NCI-H1048 (cell line): ENCODE measurements at places on chromosomes 7 and 10.

GRCh38 chr7:118183428-118183785, 557 bp upstream of the LSM8 start:
- DNase-seq, result no peak

DNA sequence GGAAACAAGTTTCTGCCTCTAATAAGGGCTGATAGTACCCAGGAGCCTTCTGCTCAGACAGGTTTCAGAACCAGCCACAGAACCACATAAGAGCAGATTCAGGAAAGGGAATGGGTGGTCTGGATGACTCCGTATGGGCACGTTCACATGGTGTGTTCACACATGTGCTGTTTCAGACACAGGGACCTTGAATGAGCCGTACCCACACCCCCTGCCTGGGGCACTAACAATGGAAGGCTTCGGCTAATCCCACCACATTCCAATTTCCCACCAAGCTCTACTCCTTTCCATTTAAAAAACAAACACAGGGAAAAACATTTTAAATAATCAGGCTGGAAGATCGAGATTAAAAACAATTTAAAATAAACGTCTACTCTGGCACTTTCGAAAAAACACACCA, 217.3 kb downstream of the GRID1 start:
- DNase-seq, result no peak

- no peak for DNase-seq
Measured at GRCh38 chr7:31307972-31308371, 32.6 kb downstream of the NEUROD6 start.

DNA sequence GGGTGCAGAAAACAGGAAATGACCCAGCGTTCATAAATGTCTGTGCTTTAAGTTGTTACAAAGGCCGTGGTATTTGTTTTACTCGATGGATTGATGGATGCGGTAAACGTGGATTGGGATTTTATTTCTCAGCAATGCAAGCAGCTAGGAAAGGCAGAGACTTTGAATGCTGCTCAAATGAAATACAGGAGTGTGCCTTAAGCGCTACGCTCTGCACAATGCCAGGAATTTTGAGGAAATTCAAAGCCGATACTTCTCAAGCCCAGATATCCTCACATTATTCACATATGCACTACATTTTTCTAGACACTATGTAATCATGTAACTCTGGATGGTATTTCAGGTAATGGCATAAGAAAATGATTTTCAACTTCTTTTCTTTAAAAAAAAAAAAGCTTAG, 514.3 kb upstream of the ADARB2 start:
- no peak for DNase-seq

DNA sequence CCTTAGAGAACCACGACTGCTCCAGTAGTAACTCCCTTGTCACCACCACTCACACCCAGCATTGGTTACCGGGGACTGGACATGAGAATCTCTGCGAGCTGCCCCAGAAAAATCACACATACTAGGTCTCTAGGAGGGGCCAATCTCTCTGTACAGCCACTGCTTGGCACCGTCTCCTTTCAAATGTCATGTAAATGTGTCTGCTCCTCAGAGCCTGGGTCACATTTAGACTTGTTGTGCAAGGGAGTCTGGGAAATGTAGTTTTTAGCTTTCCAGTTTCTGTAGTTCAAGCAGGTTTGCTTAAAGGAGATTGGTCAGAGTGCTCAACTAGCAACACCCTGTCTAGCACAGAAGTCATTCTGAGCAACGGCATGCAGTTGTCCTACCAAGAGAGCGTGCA, 60.0 kb downstream of the CHN2 start:
- DNase-seq, result no peak

DNA sequence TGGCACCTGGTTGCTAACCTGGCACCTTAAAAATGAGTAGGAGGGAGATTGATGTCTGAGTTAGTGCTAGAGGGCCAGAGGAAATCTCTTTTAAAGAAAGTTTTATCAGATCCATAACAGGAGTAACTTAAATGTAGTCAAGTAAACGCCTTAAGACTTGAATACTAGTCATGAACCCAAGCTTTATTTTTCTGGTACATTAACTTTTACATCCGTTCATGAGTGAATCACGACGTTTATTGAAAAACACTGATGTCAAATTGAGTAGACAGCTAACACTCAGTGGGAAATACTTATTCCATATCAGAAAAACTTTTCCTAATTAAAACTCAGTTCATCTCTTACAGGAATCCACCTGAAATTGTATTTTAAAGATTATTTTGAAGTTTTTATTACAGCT, 6.9 kb upstream of the LAMB1 start:
- no peak for DNase-seq

- DNase-seq, result no peak
Measured at GRCh38 chr7:129341212-129341611, 93.0 kb upstream of the STRIP2 start.

DNA sequence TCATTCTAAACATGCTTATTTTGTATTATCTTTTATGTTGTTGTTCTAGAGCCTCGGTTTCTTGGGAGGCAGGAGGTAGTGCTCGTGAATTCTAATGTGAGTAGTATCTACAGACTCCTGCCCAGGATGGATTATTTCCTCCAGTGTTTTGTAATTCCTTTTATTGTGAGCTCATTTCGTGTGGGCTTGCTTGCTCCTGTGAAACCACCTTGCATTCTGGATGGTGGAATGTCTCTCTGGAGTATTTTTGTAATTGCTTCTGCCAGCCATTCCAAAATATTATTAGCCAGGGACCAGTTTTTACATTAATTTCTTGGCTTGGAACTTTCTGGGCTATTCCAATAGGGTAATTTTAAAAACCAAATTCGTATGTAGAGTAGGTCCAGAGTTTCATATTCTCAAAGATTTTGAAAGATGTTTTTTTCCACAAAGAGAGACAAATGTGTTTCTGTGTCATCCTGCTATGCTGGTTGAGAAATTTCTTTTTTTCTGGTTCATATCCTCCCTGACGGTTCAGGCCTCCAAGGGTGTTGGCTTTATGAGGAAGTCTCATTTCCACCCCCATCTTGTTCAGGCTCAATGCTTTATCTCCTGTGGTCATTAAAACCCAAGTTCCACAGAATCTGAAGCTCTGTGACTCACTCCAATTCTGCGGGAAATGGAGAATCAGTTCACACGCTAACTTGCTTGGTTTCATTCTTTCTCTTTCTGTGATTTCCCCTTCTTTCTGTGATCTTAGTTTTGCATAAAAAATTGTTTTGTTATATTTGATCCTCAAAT, 41.7 kb upstream of the CALD1 start:
- no peak for DNase-seq

- no peak for DNase-seq
Measured at GRCh38 chr7:91128683-91129348, 135.4 kb upstream of the FZD1 start.

GRCh38 chr7:144032985-144033709, 15.6 kb upstream of the OR2A5 start:
- no peak for DNase-seq

GRCh38 chr7:41367967-41368882, 334.7 kb downstream of the INHBA start:
- DNase-seq, result no peak

DNA sequence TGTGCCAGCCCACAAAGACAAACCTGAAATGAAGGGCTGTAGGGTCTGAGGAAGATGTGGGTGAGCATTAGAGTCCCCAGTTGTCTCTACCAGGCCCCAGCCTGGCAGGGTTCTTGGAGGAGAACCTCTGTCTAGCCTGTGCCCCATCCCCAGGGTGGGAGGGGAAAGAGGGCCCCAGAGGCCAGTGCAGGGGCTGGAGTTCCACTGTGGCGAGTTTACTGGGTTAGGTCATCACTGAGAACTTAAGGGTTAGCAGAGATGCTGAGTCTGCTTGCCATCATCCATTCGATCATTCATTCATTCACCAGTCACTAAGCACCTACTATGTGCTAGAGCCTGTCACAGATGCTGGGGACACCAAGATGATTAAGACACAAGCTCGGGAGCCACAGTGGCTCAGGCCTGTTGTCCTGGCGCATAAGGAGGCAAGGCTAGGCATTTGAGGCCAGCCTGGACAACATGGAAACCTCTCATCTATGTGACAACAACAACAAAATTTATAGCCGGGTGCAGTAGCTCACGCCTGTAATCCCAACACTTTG, 2.6 kb downstream of the ANKRD2 start:
- no peak for DNase-seq

- no peak for DNase-seq
Measured at GRCh38 chr10:99368646-99369045, 39.5 kb downstream of the CNNM1 start.

DNA sequence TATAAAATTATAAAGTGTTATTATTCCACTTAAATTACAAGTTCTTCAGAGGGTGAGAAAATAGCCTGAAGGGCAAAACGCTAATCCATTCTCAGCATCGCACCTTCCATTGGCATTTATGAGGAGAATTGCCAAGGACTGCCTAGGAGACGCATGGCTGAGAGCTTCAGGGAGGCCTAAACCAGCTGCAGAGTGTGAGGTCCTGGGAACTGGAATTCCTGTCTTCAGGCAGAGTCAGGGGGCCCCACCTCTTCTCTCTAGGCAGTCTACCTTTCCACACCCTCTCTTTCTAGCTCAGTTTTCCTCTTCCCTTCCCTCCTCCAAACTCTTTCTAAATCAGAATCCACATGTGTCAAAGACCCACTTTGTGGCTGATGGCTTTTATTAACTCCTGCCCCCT, 35.3 kb downstream of the LRRC72 start:
- no peak for DNase-seq

DNA sequence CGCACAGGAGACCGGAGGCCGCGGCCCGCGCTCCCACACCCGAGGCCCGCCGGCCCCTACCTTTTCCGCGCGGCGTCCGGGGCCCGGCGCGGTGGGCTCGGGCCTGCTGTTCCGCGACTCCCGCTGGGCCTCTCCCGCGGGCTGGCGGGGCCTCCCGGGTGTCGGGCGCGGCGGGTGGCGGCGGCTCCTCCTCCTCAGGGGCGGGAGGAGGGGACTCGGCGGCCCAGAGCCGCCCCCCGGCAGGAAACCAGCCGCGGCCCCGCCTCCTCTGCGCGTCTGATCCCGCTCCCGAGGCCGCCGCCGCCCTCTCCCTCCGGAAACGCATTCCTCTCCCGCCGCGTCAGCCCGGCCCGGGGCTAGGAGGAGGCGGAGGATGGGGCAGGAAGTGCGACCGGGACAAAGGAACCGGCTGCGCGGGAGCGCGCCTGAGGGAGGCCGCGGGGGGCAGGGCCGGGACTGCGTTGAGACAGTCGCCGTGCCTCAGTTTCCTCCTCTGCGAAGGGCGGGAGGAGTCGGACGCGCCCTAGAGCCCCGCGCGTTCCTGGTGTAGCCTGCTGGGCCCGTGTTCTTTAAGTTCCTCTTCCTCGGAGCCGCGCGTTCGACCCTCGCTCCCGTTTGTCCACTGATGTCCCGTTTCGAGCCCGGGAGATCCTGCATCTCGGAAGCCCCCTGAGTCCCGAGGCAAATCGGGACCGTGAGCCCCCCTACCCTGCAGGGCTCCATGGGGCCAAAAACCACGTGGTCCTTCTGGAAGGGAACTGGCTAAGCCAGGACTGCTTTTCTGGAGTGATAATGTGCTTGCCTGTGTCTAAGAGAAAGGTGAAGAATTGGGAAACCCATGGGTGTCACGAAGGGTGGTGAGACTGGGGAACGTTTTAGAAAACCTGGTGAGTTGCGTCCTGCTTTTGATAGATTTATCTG, at the start of gene ITGB1:
Gene ITGB1 (minus strand): TSS at position 146 of the 921 bp plus-strand sequence. CDS start 22,672 bp downstream, outside the sequence.
- DNase-seq, result peak; percentile 84

GRCh38 chr10:12179606-12180170, 16.0 kb downstream of the NUDT5 start:
- no peak for DNase-seq

- DNase-seq, result no peak
Measured at GRCh38 chr10:18056583-18056982, 83.6 kb upstream of the CACNB2 start.

DNA sequence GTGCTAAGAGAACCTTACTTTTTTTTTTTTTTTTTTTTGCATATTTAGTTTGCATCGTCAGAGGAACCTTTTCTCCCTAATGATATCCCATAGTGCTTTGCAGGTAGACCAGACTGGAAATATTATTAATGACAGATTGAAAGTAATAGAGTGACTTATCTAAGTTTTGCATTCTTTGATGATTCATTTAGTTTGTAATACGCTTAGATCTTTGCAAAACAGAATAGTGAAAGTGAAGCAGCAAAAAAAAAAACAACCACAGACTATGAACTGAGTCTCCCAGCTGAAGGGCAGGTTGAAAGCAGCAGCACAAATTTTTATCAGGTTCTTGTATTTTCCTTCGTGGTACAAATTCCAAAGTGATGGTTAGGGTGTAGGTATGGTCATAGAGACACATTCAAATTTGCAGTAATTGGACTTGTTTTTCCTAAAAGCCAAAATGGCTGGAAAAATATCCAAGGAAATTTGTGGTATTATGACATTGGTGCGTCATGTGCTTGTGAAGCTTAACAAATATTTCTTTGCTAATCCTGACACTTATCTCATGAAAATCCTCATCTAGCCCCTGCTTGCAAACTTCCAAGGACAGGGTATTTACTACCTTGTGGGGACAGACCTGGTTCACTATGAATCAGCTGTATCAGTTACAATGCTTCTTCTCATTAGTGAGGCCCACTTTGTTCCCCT, 81.8 kb upstream of the CREB5 start:
- DNase-seq, result no peak

DNA sequence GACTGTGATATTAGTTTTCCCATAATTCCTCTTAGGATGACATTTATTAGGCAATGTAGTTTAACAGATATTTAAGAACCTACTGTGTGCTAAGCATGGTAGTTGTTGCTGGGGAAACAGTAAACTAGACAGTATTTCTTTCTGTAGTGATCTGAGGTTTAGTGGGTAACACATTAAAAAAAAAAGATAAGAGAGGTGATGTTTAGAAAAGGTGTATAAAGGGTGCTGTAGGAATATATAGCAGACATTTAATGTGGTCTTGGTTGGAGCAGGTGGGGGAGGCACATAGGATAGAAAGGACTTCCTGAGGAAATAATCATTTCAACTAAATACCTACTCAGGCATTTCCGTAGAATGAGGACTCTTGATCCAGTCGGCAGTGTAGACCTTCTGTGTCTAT, 11.9 kb downstream of the KIF11 start:
- DNase-seq, result no peak

GRCh38 chr10:132611026-132611910, 73.7 kb downstream of the INPP5A start:
- DNase-seq, result no peak
